Activated T-helper 2 cell treated with anti-CD3 and anti-CD28 coated beads, Interferon-gamma antibody, Interleukin-2, Interleukin-4, amounts not matched to agents 10 μg/mL and 5 μg/mL and 100 μg/mL, durations not matched to agents 14 hours and 24 hours and 36 hours (primary cell): ENCODE measurements at places on chromosomes 3 and 15. TPM values are rescaled to one million over a fixed set of nuclear protein-coding genes. Genes with fewer than 3 reads are reported as not detected.

ITPKA gene
- 4.7 and 5.7 TPM in 2 replicates for total RNA-seq

TRPC1 gene
- total RNA-seq: 1.4 and 2.5 TPM in 2 replicates

SLC6A11 gene
- total RNA-seq: not detected in 2 replicates

PLSCR5 gene
- not detected in 2 replicates for total RNA-seq

TRIM42 gene
- total RNA-seq: not detected in 2 replicates

HTR3E gene
- total RNA-seq: not detected in 2 replicates

MUSTN1 gene
- 1.9 and 2.6 TPM in 2 replicates for total RNA-seq

TJP1 gene
- not detected in 2 replicates for total RNA-seq

SNTN gene
- not detected in 2 replicates for total RNA-seq

HYAL2 gene
- total RNA-seq: 14.9 and 15.2 TPM in 2 replicates

SLC6A6 gene
- total RNA-seq: 55.1 and 55.8 TPM in 2 replicates

NOX5 gene
- total RNA-seq: 0.21 TPM in 1 of 2 replicates, not detected in the other

LRRC31 gene
- total RNA-seq: 0.07 TPM in 1 of 2 replicates, not detected in the other

GNAT1 gene
- not detected in 2 replicates for total RNA-seq

TUBGCP5 gene
- total RNA-seq: 22.8 and 26.2 TPM in 2 replicates

PAQR5 gene
- total RNA-seq: not detected in 2 replicates

SEMA3F gene
- total RNA-seq: 0.11 and 0.21 TPM in 2 replicates
